Aorta (tissue), 5 donors: ENCODE measurements at places on chromosomes 3 and 15. TPM values are rescaled to one million over a fixed set of nuclear protein-coding genes. Genes with fewer than 3 reads are reported as not detected.

Gene GOLGA8T
- not detected for total RNA-seq

Gene GADL1
- total RNA-seq = 2.3 TPM

DNA sequence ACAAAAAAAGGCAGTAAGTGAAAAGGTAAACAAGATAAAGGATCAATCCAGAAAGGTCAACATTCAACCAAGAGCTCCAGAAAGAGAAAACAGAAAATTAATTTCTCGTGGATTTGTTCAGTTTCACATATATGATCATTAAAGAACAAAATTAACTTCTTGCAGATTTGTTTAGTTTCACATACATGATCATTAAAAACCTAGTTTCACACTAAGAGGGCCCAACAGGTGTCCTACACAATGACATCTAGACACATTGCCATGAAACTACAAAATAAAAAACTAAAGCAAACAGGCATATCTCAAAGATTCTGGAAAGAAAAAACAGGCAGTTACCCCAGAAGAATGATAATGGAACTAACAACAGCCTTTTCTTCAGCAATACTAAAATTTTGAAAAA lies 22.1 kb downstream of the PHC3 start:
- DNase-seq = no peak

DNA sequence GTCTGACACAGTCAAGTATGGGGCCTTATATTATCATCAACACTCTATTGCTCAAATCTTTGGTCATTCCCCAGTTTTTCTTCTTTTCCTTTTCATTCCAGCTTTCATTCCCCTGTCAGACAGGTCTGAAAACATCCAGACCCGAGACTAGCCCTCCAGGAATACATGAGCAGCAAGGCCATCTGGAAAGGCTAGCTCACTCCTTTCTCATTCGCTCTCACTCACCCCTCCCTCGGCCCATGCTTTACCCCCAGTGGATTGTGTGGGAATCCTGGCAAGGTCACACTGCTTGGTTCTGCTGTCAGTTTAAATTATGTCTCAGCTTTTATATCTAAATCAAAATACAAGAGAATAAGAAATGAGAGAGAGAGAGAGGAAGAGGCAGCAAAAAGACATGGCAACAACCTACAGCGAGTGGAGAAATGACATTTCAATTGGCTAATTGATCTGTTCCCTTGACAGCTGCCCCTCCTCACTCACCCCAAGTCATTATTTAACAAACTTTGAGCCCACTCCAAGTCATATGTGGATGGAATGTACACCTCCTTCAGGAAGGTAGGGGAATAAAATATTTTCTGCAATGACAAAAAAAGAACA lies 962.2 kb downstream of the TUSC7 start:
- no peak for DNase-seq

DNA sequence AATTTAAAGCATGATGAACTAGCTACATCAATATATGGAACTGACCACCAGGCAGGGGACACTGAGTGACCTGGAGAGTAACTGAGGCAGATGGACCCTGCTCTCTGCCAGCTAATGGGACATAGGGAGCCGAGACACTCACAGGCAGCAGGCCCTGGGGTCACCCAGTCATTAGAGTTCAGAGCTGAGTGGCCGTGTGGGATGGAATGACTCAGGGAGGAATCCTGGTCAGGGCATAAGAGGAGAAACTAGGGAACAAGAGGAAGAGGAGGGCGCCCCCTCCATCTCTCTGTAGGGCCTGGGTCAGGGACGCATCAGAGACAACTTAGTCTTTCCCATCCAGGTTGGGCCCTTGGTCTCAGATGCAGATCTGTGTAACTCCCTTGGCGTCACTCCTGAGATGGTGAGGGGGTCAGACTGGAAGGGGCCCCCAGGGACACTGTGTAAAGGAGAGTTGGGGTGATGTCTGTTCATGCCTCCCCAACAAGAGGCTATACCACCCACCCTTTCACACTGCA lies 39.8 kb downstream of the CCDC12 start:
- no peak for DNase-seq

DNA sequence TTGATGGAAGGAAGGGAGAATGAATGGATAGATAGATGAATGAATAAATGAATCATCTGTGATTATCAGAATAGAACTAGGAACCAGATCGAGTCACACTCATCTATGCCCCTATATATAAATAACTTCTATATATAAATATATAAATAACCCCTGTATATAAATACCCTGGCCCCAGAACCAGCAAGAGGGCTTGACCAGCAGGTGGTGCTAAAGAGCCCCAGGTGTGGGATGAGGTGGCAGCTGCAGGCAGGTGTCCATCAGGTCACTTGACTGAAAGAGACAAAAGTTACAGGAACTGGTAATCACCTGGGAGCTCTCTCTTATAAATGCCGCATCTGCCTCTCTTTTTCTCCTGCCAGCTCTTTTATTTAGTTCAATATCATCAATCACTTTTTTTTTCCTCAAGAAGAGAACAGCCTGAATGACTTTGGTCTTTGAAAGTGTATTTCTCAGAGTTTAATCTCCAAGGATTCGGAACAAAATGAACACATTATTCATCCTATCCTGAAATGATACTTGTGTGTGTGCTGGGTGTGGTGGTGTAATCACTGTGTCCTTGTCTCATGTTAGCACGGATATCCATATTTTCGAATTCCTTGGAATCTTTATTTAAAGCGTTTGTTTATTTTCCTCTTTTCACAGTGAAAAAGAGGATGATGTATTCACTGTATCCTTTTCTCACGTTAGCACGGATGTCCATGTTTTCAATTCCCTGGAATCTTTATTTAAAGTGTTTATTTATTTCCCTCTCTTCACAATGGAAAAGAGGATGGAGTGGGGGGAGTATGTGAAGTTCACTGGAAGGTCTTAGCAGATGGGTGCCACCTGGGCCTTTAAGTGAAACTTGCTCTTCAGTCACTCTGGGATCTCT lies 35.4 kb upstream of the ATG7 start:
- DNase-seq = no peak

- peak; percentile 80 for DNase-seq
Measured at GRCh38 chr15:76150513-76150912, 90.7 kb downstream of the TMEM266 start.

DNA sequence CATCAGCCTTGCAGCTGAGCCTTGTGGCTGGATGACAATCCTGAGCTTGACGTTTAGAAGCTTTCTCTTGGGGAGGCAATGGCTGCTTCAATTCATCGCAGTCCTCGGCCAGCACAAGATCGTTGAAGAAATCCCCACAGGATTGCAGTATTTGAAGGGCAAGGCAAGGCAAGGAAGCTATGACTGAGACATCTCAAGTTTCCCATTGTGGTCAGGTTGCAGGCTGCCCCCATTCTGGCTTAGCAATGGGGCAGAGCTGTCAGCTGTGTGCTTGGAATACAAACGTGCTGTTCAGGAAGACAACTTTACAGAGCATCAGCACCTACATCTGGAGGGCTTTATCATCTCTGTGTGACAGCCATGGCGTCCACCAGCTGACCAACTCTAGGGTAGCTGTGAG lies 275.9 kb upstream of the TBL1XR1 start:
- no peak for DNase-seq

DNA sequence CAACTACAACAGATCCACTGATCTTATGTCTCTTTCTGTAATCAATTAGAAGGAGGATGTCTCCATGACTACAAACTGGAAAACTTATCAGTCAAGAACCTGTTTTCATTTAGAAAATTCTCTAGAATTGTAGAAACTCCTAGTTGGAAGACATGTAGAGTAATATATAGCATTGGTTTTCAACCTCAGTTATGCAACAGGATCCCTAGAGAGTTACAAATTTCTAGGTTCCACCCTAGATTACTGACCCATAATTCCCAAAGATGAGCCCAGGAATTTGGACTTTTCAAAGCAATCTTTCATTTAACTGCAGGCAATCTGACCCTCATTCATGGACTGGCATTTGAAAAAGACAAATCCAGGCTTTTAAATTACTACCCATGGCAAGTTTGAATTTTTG lies 116.9 kb upstream of the RAP2B start:
- no peak for DNase-seq

- DNase-seq = no peak
Measured at GRCh38 chr3:8888301-8888915, 74.9 kb downstream of the RAD18 start.
